ENCODE measurements at places on chromosomes 2 and 18. TPM values are rescaled to one million over a fixed set of nuclear protein-coding genes. Genes with fewer than 3 reads are reported as not detected.

The IL1R2 gene
- total RNA-seq: not detected

The NEB gene
- total RNA-seq: 1.2 TPM

The C2orf80 gene
- total RNA-seq: not detected

The CRYGD gene
- total RNA-seq: not detected

The DPP4 gene
- 1.9 TPM for total RNA-seq

GRCh38 chr2:171626949-171627348 lies 60.3 kb upstream of the DYNC1I2 start:
- no peak overlapping the region for H3K4me3 ChIP-seq
- no peak for DNase-seq
- peaks cover 8% of the 10 kb centered on the region for H3K36me3 ChIP-seq
- no peaks in the 10 kb centered on the region for H3K4me1 ChIP-seq
- H3K27ac ChIP-seq: no peak overlapping the region
